GM12892 (cell line): ENCODE measurements at places on chromosomes 5 and 9.

GRCh38 chr5:160198841-160199409, 30.4 kb upstream of the FABP6 start:
- no peak for DNase-seq

DNA sequence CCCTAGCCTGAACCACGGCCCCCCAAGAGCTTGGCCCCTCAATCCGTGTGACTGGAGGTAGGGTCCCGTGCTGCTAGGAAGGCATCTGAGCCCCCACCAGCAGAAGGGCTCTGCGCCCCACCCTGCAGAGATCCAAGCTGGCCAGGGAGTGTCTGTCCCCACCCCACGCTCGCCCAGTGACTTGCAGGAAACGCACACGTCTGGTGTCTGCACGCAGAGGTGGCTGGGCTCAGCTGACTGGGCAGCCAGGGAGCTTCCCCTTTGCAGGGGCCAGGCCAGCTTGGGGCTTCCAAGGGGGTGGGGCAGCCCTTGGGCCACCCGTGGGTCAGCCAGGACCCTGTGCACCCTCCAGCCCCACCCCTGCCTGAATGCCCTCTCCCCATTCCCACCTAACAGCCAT, 24.3 kb downstream of the NOTCH1 start:
- DNase-seq = no peak

- DNase-seq = no peak
These were observed 203.1 kb downstream of the SAXO1 start for GRCh38 chr9:18829873-18830272.

DNA sequence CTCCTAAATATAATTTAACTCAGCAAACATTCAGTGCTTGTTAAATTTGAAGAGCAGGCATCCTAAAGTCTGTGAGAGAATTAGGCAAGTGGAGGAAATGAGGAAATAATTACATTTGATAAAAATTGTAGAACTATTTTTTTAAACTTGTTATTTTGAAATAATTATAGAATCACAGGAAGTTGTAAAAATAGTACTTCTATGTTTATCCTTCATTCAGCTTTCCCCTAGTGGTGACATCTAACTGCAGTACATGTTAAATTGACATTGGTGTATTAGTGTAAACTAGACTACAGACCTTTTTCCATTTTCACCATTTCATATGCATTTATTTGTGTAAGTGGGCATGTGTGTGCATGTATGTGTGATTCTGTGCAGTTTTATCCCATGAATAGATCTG, 51.6 kb downstream of the F2RL2 start:
- DNase-seq = no peak

DNA sequence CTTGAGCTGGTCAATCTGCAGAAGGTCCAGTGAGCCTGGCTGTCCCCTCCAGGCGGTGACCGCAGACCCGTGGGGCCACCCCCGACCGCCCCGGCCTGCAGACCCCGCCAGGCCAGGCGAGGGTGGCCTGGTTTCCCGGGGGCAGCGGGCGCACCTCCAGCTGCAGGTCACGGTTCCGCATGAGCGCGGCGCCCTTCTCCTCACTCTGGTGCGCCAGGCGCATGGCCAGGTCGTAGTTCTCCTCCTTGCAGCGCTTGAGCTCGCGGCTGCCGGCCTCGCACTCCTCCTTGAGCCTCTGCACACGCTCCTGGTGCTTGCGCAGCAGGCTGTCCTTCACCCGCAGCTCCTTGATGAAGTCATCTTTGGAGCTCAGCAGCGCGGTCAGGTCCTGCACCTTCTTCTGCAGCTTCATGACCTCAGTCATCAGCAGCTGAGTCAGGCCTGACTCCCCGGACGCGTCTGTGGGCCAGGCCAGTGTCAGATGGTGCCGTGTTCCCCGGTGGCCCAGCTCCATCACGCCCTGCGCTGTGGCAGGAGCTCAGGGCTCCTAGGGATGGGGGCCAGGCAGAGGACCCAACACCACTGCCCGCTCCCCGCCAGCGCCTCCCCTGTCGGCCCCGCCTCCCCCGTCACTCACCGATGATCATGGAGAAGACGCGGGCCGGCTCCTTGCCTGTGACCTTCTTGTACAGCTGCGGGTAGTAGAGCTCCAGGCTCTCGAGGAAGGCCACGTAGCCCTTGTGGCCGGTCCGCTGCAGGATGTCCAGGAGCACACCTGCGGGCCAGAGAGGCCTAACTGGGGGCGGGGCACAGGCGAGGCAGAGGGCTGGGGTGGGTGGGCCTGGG, 2.6 kb downstream of the CARD9 start:
- no peak for DNase-seq

DNA sequence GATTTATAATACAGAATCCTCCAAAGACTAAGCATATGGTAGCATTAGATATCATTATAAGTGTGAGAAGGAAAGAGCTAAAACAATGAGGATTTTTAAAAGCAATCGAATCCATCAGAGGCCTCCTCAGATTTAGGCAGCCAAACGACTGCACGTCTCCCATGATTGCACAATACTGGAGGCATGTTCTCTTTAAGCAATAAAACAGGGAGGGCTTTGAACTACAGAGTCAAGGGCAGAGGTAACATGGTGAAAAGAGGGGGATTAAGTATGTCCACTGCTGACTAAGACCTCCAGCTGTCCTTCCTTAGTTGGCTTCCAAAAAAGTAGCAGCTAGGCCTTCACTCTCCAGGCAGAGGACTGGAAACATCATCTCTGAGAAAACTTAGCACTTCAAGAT, 298.7 kb upstream of the RGMB start:
- DNase-seq = no peak

- DNase-seq = no peak
These were observed 952 bp upstream of the AMACR start for GRCh38 chr5:34008802-34009201.

DNA sequence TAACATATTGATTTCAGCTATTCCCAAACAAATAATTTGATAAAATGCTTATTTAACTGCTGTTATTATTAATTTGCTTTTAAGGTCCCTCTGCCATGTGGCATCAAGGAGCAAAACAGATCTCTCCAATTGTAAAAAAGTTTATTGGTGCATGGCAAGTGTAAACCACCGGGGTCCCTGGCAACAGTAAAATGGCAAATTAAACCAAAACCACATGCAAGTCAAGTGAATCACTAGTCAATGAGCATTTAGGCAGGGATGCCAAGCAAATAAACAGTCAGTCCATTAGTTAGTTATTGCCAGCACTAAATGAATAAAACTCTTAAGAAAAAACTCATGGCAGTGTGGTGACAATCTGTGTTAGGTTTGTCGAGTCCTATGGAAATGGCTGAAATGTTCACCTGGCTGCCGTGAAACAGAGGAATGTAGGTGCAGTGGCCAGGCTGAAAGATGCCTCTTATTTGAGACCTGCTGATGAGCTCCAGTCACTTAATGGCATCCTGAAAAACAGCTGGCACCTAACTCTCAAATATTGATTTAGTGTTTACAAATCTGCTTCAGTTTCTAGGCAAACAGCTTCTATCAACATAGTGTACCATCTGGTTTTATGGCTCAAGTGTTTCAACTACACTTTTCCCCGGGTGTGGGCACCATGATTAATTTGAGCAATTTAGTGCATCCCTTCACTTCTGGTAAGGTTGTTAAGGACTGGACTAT, 296.5 kb upstream of the ITGA1 start:
- DNase-seq = no peak

DNA sequence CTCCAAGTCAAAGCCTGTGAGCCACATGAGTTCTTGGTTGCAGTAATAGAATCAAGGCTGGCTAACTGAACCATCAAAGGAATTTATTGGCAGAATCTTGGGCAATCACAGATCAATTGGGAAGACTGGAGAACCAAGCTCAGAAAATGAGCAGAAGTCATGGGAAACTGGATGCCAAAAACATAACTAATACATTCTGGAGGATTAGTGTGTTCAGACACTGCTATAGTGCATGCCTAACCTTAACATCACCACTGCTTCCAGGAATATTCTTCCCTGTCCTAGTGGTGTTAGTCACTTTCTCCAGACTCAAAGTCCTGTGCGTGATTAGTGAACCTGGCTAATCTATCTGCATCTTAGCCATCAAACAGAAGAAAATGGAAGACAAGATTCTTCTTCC, 843.7 kb downstream of the EFNA5 start:
- no peak for DNase-seq

- no peak for DNase-seq
These were observed 526.7 kb upstream of the TYRP1 start for GRCh38 chr9:12166518-12166917.

DNA sequence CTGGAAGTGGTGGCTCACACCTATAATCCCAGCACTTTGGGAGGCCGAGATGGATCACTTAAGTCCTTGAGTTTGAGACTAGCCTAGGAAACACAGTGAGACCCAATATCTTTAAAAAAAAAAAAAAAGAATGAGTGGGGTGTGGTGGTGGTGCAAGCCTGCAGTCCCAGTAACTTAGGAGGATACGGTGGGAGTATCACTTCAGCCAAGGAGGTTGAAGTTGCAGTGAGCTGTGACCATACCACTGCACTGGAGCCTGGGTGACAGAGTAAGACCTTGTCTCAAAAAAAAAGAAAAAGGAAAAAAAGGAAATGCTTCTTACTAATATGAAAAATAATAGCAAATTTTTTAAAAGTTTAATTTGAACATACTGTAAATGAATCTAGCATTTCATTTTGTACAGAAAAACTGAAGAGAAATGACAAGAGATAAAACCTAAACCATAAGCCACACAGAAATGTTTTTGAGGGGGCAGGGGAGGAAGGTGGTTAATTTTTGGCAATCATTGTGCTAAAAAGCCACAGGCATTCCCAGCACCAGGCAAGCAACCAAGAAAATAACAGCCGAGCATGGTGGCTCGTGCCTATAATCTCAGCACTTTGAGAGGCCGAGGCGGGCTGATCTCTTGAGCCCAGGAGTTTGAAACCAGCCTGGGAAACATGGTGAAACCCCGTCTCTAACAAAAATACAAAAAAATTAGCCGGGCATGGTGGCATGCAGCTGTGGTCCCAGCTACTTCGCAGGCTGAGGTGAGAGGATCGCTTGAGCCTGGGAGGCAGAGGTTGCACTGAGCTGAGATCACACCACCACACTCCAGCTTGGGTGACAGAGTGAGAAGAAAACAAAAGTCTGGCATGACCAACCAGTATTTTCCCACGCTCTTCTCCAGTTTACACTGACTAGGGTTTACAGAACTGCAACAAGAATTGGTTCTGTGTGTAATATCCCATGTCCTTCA, 114.5 kb upstream of the NR5A1 start:
- no peak for DNase-seq

GRCh38 chr9:132486706-132487350, 76.8 kb downstream of the CFAP77 start:
- no peak for DNase-seq

DNA sequence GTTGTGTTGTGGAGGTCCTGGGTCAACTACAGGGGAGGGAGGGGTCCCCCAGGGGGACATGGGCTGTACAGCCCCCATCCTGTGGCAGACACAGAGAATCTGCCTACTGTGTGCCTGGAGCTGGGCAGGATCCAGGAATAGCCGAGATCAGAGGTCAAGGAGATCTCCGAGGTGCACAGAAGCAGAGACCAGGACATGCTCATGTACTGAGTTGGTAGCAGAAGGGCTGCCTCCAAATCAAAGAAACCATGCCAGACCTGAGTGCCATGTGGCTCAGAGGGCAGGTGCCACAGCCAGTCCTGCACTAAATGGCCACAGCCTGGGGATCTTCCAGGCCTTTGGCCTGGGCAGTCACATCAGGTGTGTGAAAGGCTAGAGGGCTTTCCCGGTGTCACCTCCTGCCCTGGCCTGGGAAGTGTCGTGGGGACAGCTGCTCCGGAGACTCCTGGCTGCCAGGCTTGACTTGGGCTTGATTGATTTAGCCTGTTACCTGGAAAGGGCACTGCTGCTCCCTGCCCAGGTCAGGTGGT, 27.8 kb downstream of the GSN start:
- DNase-seq = no peak

DNA sequence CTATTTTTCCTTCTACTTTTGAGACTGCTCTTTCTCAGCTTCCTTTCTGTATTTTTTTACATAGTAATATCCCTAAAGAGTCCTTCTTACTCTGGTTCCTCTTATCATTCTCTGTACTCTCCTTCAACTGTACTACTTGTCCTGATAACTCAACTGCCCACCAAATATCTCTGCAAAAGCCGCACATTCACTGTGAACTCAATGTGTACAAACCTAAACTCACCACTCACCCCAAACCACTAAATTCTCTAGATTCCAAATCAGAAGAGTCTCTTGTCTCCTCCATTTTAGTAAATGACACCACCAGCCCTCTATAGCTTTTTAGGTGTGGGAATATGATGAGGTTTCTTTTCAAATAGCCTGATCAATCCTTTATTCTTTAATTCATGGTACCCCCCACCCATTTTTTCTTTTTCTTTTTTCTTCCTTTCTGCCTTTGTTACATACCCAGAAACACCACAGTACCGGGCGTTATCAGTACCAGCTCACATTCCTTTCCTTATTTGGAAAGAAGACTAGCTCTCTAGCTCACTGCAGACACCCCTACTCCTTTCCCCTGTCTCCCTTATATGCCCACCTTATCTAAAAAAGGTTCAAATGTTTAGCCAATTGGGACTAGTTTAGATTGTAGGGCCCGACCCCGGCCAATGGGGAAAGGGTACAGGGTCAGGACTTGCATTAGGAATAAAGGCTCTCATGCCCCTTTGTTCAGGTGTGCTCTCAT, 63.1 kb upstream of the RANBP6 start:
- no peak for DNase-seq

DNA sequence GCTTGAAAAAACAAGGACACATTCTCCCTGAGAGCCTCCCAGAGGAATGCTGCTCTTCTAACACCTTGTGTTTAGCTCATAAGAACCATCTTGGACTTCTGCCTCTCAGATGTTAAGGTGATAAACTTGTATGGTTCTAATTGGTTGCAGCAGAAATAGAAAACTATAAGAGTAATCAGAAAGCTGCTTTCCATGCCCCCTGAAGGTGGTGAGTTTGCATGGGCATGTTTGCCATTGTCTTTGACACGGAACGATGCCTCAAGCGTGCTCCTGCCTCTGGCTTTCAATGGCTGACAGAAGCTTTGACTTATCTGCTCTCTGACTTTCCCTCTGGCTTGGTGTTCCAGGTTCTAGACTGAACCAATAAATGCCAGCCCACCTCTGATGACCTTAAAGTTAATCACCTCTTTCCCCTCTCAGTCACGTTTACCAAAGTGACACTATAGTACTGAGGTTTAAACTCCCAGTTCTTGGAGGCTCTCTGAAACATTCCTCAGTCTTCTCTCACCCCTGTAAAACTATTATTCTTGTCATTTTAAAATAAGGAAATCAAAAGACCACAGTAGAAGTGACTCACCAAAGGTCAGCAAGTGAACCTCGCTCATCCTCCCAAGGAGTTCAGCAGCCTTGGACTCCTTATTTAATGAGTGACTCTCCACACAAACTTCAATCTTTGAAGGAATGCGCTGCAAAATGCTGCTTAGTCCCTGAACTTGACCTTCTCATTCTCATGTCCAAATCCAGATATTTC, 103.6 kb downstream of the PIK3R1 start:
- no peak for DNase-seq

- DNase-seq = no peak
These were observed 57.3 kb upstream of the DMRT1 start for GRCh38 chr9:784202-784601.

- DNase-seq = no peak
These were observed 739 bp downstream of the CARD9 start for GRCh38 chr9:136372561-136373299.

GRCh38 chr5:58490402-58491050, 709 bp upstream of the GAPT start:
- DNase-seq = no peak
